ENCODE measurements at places on chromosomes 3 and 15. TPM values are rescaled to one million over a fixed set of nuclear protein-coding genes. Genes with fewer than 3 reads are reported as not detected.
A peak's percentile ranks its signal among the peaks of the same experiment; 100 is the strongest.

DNA sequence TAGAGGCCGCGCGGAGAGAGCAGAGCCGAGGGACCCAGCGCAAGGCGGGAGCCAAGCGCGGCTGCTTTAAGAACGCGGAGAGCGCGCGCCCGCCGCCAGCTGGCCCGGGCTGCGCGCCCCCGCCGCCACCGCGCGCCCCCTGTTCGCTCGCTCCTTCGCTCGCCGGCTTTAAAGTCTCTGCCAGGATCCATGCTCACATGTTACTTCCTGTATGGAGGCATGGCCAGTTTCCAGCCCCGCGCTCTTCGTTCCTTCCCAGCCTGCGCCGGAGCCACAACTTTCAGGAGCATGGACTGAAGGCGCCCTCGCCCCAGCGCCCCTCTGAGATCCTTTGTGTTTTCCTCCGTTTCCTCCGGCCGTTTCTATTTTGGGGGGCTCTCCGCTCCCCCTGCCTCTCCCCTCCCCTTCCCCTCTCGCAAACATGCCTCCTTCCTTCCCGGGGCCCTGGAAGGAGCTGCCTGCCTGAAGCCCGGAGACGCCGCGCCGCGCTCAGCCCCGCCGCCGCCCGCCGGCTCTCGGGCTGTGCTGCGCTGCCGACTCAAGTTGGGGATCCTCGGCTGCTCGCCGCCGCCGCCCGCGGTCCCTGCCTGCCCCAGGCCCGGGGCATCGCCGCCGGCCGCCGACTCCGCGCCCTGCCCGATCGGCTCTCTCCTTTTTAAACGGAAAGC, at the start of gene PTPRG:
TSS of gene PTPRG (plus strand) at position 198 of the 668 bp plus-strand sequence. CDS start 717 bp downstream, outside the sequence.
- DNase-seq: peak; percentile 49

Gene IFRD2
- 117 TPM for total RNA-seq

DNA sequence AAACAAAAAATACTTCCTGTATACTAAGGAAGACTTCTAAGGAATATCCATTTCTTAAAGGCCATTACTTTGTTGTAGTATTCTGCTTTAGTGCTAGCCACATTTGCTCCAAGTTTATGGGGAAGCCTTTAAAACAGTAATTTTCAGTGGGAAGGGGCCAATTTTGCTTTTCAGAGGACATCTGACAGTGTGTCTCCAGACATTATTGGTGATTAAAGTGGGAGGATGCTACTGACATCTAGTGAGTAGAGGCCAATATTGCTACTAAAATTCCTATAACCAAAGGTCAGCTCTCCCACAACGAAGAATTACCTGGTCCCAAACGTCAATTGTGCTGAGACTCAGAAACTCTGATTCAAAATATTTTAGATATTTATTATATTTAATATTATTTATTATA, 24.8 kb downstream of the SLC28A2 start:
- DNase-seq: no peak

DNA sequence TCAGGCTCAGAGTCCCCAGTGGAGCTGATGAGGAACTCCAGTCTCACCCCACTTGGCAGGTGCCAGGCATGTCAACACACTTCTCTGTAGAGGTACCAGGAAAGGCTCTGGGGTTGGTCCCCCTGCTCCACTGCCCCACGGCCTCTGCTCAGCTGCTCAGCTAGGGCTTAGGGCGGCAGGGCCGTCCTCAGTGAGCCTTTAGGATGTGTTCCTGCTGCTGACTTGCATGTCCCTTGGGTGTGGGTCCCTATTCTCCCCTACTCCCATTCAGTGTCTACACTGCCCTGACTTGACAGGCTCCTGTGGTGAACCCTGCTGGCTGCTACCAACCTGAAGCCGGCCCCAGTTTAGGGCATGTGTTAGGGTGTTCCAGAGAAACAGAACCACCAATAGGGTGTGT, 17.9 kb upstream of the POLG start:
- no peak for DNase-seq

Gene SEMA7A
- 45.7 TPM for total RNA-seq

DNA sequence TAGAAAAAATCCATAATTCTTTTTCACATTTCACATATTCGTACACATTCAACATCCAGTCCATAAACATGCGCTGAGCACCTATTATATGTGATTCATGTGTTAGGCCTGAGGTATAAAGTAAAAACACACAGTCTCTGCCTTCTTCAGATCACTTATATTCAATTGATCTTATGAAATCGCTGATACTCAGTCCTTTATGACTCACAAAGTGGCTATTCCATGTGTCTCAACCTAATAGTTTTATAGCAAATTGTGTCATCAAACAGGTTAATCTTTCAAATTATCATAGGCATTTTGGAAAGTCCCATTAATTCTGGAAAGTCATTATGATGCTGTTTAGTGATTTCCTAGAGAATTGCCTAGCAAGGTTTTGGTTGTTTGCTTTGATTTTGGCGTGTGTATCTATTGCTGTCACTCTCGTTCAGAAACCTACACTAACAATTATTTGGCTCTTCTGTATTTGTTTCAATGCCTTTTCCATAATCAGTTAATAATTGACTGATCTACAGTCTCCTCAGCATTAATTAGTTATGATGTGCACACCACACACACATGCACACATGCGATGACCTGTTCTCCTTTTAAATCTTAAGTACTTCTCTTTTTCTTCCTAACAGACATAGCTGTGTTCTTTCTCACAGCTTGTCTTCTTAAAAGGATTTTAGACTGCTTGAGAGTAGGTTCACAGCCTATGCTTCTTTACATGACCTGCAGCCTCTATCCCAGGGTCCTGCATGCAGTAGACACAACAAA, 353.1 kb downstream of the MECOM start:
- no peak for DNase-seq

DNA sequence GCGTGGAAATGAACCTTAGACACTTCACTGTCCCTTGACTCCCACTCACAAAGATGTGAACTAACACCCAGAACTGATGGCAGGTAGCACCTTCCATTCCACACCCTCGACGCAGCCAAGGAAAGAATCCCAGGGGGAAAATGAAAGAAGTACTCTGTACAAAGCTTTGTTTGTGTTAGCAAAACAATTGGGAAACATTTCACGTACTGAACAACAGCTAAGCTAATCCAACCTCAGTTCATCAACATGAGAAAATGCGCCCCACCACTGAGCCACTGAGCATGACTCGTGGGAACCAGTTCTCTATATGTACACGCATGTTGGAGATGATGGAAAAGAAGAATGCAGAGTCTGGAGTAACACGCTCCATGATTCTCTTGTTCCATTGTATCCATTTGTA, 32.0 kb downstream of the CORO2B start:
- DNase-seq: no peak

- no peak for DNase-seq
Observed at GRCh38 chr15:79003301-79003700, 58.5 kb upstream of the CTSH start.

- no peak for DNase-seq
Observed at GRCh38 chr3:157502916-157503595, at the start of gene VEPH1. VEPH1 (minus strand) TSS chr3:157503416; CDS start chr3:157495349, 8,067 bp downstream.

- no peak for DNase-seq
Observed at GRCh38 chr15:100751585-100751984, 128.0 kb upstream of the ALDH1A3 start.

GRCh38 chr3:38164643-38164951, 740 bp upstream of the OXSR1 start:
- DNase-seq: no peak

Gene NPAP1
- total RNA-seq: not detected

All from activated naive CD4-positive, alpha-beta T cell treated with anti-CD3 and anti-CD28 coated beads for 36 hours (primary cell).